Stimulated activated CD4-positive, alpha-beta T cell treated with anti-CD3 and anti-CD28 coated beads, Interleukin-15, amount 100 ng/mL, for 24 hours (primary cell): ENCODE measurements at places on chromosomes 2 and 18.

- DNase-seq, result no peak
Observed at GRCh38 chr2:62713837-62714236, 8.3 kb downstream of the EHBP1 start.

DNA sequence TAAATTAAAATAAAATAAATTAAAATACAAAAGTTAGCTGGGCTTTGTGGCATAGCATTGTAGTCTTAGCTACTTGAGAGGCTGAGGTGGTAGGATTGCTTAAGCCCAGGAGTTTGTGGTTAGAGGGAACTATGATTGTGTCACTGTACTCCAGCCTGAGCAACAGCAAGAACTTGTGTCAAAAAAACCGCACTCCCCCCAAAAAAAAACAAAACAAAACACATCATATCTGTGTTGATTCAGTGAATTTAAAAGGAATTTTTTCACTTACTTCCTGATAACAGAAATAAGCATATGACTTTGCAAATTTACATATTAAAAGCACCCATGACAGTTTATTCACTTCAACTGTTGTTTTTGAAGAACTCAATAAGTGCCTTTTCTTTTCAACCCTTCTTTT is 68.1 kb upstream of the PELI1 start:
- no peak for DNase-seq

GRCh38 chr2:200184748-200185627 is 121.5 kb upstream of the SPATS2L start:
- DNase-seq, result no peak

- no peak for DNase-seq
Observed at GRCh38 chr2:235964787-235965390, 203.3 kb downstream of the GBX2 start.

DNA sequence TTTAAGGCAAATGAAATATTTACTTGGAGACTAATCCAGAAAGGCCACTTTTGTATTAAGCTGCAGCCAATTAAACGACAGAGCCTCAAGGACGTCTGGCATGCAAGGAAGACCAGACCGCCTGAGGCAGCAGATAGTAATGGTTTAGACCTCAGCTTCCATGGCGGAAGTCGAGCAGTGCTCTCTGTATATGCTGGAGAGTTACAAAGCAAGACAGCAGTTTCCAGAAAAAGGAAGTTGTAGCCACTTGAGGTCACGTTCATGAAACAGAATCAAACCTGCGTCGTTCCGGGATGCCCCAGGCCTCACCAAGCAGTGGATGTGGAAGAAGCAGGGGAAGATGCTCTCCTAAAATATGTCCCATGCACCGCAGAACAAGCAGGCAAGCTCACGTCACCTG is 142.0 kb downstream of the PTGR3 start:
- DNase-seq, result no peak

DNA sequence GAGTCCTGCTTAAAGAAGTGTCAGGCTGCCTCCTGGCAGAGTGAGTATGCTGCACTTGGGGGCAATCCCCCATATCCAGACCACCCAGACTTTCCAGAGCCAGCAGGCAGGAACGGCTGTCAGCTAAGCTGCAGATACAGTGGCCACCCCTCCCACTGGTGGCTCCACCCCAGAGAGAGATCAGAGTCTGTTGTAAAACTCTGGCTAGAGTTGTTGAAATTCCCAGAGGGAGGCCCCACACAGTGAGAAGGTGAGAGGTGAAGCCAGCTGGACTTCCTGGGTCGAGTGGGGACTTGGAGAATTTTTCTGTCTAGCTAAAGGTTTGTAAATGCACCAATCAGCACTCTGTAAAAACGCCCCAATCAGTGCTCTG is 533.8 kb upstream of the ACVR2A start:
- no peak for DNase-seq

DNA sequence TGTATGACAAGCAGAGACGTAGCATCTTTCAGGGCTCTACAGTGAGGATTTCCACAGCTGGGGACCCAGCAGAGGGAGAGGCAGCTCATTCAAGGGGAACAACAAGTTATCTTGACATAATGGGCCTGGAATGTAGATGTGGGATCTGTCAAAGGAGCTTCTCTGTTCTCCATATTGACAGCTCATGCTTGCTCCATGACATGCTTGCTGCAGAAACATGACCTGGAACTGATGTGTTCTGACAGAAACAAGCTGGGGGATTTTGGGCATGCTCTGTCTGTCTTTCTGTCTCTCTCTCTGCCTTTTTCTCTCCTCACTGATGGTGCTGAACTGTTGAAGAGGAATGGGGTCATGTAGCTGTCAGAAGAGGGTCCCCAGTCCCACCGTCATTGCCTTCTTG is 79.6 kb downstream of the MMADHC start:
- DNase-seq, result no peak

- no peak for DNase-seq
Observed at GRCh38 chr18:23032030-23032582, 99.0 kb downstream of the RBBP8 start.

GRCh38 chr2:162258686-162259085 is 15.4 kb upstream of the FAP start:
- DNase-seq, result no peak

GRCh38 chr2:104793966-104794365 is 59.9 kb upstream of the POU3F3 start:
- no peak for DNase-seq
